Activated T-helper 1 cell treated with anti-CD3 and anti-CD28 coated beads, Interleukin-2, amount 50 U/mL, for 16 hours (primary cell): ENCODE measurements at places on chromosomes 7 and 10.

DNA sequence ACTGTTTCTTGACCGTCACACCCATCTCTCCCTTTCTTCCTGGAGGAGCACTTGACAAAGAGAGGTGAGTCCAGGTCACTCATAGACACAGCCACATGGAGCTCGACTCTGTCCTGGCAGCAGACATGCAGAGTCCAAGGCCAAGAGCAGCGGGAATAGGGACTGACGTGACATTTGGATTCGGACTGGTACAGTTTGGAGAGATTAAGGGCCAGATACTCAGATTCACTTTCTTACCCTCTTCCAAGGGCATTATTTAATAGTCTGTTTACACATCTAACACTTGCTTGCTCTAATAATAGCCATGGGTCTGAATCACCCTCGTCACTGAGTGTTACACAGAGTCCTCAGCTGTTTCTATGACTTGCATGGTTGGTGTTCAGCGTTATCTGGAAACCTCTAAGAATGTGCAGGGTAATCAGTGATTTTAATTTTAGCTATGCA lies 39.2 kb upstream of the OTUD1 start:
- DNase-seq = no peak

GRCh38 chr7:106740806-106741205 lies 79.8 kb upstream of the CCDC71L start:
- DNase-seq = no peak

GRCh38 chr7:149771720-149772240 lies 1.6 kb downstream of the ZNF467 start:
- DNase-seq = peak; percentile 82

GRCh38 chr10:22690614-22691431 lies 23.6 kb downstream of the PIP4K2A start:
- DNase-seq = no peak

DNA sequence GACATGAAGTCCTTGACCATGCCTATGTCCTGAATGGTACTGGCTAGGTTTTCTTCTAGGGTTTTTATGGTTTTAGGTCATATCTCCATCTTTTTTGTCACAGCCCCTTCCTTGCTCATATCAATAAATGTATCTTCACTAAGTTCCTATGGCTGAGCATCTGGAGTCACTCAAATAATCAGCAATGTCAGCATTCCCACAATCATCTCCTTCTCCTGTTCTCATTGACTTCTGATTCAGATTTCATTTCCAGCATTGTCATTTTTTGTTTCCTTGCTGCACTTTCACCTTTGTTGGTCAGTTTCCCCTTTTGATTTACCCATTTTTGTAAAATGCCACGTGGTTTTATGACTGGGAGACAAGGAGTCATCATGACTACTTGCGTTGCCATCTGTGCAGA lies 181.2 kb downstream of the BICC1 start:
- DNase-seq = no peak

DNA sequence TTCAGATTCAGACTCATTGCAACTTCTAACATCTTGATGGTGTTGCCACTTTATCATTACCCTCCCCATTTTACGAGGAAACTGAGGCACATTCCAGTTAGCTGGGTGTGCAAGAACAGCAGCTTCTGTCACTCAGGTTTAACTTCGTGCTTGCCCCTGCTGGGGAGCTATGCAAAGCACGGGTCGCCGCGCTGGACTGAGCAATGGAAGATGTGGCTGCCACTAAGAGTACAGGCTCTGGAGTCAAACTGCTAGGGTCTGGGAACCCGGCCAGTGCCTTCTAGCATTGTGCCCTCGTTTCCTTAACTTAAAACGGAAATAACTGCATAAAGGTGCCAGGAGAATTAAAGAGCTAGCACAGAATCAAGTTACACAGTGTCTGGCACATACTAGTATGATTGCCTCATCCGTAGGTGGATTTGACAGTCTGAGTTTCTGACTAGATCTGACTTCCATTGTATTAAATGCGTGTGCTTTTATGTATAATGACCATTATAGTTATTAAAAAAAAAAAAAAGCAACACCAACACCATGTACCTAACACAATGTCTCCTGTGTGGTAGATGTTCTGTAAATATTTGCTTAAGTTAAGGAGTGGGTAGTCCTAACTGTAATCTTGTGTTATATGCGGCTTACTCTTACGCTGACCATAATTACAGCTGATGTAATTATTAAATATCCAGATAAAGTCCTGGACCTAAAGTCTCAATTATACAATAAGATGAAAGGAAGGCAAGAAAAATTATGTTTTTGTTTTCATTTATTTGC lies 842 bp downstream of the ZNF22 start:
- no peak for DNase-seq

DNA sequence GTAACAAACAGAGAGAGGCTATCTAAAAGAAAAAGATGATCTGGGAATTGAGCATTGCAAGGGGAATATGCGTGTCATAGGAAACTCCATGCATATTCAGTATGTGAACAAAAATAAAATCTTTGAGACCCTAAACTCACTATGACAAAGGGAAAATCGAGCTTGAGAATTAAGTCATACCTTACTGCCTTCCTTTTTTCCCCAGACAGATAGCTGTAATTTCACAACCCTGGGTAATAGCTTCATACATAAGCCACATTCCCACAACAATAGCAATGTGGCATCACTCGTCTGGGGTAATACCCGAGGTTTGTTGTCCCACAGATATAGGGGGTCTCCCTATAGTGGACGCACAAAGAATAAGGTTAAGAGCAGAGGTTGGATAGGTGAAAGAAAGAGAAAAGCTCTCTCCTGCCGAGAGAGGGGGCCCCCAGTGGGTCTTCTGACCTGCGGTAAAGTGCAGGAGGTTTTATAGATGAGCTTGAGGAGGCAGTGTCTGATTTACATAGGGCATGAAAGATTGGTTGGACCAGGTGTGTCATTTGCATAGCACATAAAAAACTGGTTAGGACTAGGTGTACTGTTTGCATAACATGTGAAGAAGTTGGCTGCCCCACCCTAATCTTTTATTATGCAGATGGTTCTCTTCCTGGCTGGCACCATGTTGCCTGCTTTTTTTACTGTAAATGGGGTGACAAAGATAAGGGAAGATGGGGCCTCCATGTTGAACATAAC lies 11.6 kb downstream of the CYP3A43 start:
- DNase-seq = no peak

- DNase-seq = no peak
Observed at GRCh38 chr7:80960244-80960795, 41.5 kb upstream of the SEMA3C start.

DNA sequence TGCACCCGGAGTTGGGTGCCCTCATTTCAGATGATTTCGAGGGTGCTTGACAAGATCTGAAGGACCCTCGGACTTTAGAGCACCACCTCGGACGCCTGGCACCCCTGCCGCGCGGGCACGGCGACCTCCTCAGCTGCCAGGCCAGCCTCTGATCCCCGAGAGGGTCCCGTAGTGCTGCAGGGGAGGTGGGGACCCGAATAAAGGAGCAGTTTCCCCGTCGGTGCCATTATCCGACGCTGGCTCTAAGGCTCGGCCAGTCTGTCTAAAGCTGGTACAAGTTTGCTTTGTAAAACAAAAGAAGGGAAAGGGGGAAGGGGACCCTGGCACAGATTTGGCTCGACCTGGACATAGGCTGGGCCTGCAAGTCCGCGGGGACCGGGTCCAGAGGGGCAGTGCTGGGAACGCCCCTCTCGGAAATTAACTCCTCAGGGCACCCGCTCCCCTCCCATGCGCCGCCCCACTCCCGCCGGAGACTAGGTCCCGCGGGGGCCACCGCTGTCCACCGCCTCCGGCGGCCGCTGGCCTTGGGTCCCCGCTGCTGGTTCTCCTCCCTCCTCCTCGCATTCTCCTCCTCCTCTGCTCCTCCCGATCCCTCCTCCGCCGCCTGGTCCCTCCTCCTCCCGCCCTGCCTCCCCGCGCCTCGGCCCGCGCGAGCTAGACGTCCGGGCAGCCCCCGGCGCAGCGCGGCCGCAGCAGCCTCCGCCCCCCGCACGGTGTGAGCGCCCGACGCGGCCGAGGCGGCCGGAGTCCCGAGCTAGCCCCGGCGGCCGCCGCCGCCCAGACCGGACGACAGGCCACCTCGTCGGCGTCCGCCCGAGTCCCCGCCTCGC lies at the start of gene EGFR:
EGFR (plus strand) TSS at position 657 of the 830 bp plus-strand sequence. CDS start 261 bp downstream, outside the sequence.
- DNase-seq = no peak

DNA sequence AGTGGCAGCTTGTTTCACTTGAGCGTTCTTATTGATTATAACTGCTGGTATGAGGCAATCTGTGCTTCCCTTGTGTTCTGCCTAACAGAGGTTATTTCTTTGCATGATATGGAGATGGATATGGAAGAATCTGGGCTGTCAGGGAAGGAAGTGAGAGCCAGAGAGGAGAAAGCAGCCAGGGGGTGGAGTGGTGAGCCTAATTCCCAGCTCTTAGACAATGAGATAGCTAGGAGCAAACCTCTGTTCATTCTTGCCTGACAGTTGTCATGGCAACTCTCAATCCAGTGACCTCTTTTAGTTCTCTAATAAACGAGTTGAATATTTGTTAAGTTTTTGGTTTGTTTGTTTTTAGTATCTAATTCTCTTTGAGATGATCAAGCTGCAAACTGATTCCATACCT lies 214.3 kb downstream of the NRG3 start:
- no peak for DNase-seq

DNA sequence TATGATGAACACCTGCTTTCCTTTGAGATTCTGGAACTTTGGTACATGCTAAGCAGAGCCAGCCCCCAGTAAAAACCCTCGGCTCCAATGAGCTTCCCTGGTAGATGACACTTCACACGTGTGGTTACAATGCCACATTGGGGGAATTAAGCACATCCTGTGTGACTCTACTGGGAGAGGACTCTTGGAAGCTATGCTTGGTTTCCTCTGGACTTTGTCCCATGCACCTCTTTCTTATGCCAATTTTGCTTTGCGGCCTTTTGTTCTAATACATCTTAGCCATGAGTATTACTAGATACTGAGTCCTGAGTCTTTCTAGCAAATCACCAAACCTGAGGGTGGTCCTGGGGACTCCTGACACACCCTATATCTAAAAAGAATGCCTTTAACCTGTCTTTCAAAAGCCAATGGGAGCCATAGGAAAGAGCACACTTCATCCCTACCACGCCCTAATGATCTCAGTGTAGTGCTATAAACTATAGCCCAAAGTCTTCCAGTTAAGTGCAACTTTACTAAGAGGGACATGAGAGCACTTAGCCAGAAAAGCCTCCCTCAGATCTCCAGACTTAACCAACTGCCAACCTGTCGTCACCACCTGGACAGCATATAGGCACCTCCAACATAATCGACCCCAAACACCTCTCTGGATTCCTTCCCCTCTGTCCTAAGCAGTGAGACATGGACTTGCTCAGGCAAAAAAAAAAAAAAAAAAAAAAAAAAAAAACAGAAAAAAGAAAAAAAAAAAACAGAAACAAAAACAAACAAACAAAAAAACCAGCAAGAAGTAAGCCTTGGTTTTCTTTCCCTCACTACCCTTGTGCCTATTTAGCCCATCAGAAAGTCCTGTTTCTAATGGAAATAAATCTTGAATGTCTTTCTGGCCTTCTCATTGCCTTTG lies 37.4 kb downstream of the CCDC6 start:
- DNase-seq = no peak

DNA sequence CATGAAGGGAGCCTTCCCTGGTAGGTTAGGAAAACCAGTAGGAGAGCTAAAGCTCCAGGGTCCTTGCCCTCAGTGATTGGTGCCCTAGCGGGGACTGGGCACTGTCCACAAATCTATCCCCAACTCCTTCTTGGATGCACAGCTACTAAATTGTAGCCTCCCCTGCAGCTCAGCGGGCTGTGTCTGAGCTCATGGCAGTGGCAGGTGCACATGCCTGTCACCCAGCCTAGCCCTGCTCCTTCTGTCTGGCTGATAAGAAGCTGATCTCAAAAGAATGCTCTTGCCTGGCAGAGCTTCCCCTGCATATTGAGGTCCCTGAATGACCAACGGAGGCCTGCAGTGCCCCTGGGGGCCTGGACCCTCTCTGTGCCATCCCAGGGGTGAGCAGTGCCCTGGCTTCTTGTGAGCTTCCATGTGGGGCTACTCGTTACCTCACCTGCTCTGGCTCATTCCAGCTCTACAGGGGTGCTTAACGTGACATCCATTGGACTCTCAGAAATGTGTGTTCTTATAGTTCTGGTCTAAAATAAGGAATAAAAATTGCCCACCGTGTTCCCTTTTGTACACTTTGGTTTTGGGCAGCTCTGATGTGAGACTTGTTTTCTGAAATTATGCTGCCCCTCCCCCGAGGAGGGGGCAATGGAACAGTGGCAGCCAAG lies 59.8 kb upstream of the ANTXRL start:
- DNase-seq = no peak

GRCh38 chr7:39413636-39414223 lies 152.5 kb upstream of the YAE1 start:
- no peak for DNase-seq

DNA sequence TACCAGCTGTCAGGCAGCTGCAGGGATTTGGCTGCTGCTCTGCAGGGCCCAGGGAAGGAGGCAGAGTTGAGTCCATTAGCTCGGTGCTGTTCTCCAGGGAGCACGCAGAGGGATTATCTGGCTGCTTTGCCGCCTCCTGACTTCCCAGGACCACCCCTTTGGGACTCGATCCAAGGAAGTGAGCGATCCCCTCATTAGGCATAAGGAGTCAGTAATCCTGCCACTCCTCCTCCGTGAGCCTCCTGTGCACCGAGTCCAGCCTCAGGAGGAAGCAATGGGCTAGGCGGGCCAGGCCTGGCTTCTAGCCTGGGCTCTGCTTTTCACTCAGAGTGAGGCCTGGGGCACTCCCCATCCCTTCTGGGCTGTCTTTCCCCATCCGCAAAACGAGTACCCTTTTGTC lies 417.9 kb downstream of the RPS24 start:
- no peak for DNase-seq

- no peak for DNase-seq
Observed at GRCh38 chr7:24283554-24283896, 465 bp upstream of the NPY start.

DNA sequence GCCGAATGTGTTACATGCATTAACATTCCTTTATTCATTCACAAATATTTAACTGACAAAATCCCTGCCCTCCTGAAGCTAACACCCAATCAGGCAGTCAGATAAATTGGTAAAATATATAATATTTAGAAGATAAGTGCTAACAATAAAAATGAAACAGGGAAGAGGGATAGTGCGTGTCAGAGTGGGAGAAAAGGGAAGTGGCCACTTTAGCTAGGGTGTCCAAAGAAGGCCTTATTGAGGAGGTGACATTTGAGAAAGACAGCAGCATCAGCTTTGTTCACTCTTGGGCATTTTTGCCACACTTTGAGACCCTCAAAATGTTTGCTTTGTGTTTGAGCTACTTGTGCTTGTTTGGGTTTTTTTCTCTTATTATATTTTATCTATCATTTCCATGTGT lies 317.8 kb downstream of the SNX13 start:
- DNase-seq = no peak

GRCh38 chr7:157669768-157670351 lies 333.1 kb downstream of the DNAJB6 start:
- DNase-seq = no peak

- no peak for DNase-seq
Observed at GRCh38 chr7:76074306-76074971, 26.5 kb downstream of the MDH2 start.
